Cerebellum (tissue), 4 donors: ENCODE measurements at places on chromosomes 7 and 10.

GRCh38 chr7:1175597-1175966 is 15.6 kb upstream of the ZFAND2A start:
- no peak for DNase-seq

DNA sequence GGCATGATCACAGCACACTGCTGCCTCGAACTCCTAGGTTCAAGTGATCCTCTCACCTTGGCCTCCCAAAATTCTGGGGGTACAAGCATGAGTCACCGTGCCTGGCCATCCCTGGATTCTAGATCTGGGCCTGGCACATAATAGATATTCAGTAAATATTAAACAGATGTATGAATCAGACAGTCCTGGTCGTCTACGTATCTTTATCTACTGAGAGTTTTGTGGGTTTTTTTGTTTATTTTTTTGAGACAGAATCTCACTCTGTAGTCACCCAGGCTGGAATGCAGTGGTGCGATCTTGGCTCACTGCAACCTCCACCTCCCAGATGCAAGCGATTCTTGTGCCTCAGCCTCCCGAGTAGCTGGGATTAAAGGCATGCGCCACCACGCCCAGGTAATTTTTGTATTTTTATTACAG is 24.3 kb upstream of the ITGB1 start:
- DNase-seq, result no peak

- no peak for DNase-seq
Measured at GRCh38 chr7:106257752-106258151, 27.0 kb downstream of the NAMPT start.

GRCh38 chr10:11869219-11869618 is 46.1 kb downstream of the PROSER2 start:
- DNase-seq, result no peak

DNA sequence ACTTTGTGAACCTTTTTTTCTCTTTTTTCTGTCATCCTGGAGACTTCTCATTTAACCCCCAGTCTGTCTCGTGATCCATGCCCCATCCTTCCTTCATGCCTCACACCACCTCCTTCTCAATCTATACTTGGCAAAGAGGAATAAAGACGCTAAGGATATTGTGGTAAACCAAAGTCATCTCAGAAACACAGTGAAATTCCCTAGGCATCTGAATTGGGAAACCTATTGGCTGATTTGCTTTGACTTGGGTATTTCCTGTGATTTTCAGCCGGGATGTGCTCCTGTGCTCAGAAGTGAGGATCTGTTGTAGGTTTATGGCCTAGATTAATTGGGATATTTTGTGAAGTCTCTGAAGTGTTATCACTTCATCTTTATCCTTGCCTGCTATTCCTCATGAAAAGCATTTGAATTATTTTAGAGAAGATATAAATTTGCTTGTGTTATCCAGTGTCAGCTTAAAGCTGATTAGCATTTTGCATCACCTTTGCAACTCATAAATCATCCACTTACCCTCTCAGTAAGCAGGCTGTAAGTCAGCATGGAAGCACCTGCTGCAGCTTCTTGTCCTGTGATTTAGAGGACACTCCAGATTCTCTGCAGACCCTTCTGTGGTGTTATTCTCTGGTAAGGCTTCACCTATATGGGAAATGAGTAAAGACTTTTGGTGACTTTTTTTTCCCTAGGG is 138.0 kb downstream of the AUTS2 start:
- DNase-seq, result no peak

DNA sequence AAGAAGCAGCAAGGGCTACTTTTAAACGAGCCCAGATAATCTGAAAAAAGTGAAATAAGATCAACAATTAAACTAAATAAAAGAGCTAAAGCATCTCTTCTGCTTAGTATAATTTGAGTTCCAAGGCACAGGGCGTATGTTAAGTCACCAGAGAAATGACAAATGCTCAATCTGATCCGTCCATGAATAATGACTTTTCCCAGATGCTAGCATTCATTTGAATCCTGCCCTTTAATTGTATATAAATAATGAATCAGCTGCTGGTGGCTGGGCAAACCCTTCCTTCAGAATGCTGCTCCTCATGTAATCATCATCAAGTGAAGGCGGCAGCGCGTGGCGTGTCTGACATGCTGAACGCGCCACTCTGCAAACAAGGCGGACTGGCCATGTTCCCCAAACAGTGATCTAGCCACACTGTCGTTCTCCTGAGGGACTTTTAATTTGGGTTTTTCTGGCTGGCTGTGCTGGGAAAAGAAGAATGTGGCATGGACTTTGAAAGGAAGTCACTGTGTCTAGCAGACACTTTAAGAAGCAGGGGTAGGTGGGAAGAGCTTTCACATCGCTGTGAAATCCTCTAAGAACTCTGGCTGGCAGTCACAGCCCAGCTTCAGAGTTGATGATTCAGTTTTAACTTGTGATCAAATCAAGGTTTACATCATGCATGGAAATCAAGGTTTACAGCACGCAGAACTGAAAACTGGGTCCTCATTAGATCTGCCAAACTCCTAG is 70.7 kb downstream of the BEND7 start:
- no peak for DNase-seq
